ENCODE measurements at places on chromosomes 1 and 21.

GRCh38 chr21:35051287-35051818 is 2.3 kb upstream of the RUNX1 start:
- DNase-seq: peak; percentile 88

- no peak for DNase-seq
These were observed 84.3 kb downstream of the EXTL2 start for GRCh38 chr1:100810360-100810759.

GRCh38 chr21:45578176-45578801 is 36.0 kb upstream of the SLC19A1 start:
- DNase-seq: no peak

DNA sequence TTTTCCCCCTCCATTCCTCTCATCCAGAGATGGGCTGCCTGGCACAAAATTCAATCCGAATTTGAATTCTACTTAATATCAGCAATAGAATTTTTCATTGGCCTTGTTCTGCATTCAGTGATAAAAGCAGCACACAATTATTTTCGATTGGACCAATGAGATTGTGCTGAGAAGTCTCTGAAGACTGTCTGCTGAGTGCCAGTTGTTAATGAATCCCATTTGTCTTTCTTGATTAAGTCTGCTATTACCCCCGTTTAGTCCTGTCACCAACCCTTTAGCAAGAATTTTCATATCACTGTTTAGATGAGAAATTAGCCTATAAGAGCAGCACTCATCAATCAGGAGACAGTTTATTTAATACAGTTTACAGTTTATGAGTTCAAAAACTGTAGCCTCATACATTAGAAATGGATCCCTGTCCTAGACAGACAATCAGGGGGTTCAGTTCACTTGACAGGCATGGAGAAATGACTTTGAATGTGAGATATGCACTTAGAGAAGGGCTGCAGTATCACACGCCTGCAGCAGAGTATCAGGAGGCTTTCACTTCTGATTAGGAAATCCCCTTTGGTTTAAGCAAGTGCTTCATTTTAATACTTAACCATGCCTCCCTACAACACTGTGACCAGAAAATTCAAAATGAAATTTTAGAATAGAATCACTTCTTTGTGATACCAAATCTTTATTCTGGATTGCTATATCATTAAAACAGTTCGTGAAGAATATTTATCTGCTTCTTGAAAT is 304.7 kb upstream of the PTBP2 start:
- DNase-seq: no peak

DNA sequence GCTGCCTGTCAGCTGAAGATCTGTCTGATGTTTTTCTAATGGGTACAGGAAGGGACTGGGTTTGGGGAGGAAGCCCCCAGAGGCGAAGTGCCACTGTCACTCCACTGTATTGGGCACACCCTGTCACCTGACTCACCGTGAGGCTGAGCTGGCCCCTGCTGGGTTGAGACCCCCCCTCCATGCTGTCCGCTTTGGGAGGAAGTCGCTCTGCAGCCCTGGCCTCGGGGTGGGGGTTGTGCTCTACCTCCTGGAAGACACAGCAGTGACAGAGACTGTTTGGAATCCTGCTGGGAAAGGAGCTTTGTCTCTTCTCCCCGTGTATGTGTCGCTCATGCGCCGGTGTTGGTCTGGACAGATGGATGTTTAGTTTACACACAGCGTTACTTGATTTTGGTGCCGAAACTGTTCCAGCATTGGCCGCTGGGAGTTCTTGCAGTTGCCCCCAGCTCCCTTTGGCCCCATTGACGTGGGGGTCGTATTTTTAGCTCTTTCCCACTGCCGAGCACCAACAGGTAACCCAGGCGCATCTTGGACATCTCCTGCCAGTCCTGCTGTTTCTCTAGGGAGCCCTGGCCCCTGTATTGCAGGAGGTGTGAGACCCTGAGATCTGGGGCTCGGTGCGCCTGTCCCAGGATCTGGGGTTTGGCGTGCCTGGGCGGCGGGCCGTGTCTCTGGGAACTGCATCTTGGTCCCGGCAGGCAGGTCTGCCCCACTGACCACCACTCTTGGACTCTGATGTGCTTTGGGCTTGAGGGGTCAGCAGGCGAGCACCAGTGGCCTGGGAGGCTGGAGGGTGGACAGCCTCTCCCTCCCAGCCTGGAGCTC is 30.3 kb downstream of the SLX9 start:
- peak; percentile 32 for DNase-seq

DNA sequence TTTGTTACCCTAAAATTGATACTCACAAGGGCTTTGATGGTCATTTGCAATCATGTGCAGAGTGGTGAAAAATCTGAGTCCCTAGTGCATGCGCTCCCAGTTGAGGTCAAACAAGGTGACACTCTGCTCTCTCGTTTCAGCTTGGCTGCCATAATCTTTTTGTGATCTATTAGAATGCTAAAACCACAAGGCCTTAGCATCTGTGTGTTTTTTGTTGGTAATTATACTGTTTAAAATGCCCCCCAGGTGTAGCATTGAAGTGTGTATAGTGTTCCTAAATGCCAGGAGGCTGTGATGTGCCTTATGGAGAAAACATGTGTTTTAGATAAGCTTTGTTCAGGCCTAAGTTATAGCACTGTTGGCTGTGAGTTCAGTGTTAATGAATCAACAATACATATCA is 89.3 kb downstream of the PLD5 start:
- DNase-seq: no peak

- no peak for DNase-seq
These were observed 21.7 kb upstream of the PEX10 start for GRCh38 chr1:2433936-2434655.

DNA sequence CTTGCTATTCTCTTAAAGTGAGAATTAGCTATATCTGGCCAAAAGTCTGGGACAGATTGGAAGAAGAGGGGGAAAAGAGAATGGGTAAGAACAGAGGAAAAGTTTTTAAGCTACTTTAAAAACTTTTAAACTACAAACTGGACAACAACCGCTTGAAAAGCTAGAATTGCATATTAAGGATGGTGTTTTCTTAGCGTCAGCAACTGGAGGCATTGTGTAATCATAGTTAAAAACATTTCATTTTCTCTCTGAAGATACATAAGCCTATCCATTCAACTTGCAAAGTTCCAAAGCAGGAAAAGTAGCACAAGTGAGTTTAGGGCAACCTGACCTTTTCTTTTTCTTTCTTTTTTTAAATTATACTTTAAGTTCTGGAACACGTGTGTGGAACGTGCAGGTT is 10.9 kb downstream of the PBX1 start:
- no peak for DNase-seq

All from activated CD8-positive, alpha-beta T cell treated with anti-CD3 and anti-CD28 coated beads, Interleukin-2, amount 10 ng/mL, durations not matched to agents 7 days and 5 days (primary cell).